SK-N-MC (cell line): ENCODE measurements at places on chromosomes 1 and 21.

DNA sequence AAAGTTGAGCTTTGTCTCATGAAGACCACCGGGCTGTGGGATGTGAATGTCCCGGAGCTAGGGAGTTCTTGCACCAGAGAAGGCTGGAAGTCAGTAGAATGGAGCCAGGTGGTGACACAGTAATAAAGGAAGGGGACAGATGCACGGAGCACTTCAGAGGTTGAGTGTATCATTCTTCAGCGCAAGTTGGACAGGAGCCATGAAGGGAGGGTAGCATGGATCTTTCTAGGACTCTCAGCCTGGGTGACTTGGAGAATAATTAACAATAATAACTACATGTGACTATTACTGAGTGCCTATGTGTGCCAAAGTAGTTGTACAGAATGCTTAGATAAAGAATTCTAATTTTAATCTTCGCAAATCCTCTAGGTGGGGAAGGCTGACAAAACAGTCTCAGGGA is 258.7 kb upstream of the AJAP1 start:
- no peak for DNase-seq

DNA sequence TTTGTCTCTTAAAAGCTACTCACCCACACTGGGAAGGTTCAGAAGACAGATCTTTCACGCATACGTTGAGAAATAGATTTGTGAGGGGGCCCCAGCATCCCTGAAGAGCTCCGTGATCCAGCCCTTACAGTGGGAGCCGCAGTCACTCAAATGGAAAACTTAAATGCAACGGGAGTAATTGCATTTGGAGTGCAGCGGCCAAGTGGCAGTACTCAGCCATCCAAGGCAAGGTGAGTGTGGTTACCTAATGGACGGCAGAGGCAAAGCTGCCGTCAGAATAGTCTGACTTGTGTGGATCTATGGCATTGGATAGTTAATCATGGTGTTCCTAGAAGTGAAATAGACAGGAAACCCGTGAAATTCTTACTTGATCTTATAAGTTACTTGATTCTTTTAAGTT is 5.1 kb downstream of the SPSB1 start:
- DNase-seq = no peak

DNA sequence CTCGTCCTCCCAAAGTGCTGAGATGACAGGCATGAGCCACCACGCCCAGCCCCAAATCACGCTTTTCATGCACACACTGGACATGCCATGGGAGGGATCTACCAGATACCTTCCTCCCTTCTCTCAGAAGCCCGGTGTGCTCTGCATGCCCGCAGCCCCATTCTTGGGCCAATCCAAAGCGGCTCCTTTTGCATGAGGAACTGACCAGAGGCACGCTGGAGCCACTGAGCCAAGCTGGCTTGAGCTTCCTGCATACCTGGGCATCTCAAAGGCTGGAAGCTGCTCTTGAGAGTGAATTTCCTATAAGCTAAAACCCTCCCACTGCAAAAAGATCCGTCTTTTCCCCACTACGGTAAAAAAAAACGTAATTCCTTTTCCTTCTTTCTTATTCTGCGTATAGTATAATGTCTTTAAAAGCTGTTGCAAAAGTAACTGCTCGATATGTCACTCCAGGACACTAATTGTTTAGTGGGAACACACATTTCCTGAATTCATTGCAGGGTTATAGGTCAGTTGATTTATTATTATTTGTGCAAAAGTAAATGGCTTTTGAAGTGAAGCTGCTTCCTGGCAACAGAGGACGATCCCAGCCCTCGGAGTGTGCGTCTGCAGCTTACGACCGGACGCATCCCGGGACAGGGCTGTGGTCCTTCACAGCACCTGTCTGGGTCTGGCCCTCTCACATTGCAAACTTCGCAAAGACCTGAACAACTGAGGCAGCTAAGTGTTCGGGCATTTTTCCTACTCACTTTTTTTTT is 61.8 kb upstream of the ETS2 start:
- DNase-seq = no peak

DNA sequence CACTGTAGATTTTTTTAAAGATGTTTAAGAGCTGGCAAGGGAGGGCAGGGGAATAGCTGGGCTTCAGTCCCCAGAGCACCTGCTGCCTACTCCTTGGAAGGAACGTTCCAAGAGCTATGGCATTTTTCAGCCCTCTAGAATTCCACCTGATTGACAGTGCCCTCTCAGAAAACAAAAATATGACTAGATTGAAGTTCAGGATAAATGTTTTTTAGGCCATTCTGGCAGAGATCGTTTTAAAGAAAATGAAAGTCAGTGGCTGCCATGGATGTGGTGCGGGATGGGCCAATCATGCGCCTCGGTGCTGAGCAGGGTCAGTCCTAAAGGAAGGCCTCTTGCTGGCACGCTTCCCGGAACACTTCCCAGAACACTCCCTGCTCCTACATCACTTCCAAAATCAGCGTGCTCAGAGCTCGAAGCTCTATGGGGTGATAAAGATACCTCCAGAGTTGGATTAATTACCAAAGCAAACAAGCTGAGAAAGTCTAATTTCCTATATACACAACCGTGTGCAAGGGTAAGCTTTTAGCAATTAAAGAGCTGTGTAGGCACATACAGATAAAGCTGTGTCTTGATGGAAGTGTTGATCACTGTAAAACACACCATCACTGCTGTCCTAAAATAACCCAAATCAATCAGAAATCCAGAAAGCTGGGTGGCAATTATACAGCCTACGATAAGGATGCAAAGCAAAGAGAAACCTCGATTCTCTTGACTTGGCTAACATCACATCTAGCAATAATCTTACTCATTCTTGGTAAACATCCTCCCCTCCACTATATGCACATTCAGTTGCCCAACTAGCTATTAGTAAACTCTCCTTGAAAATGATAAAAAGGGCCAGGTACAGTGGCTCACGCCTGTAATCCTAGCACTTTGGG is 34.6 kb downstream of the TGFBR3 start:
- DNase-seq = no peak

- no peak for DNase-seq
These were observed 72.9 kb upstream of the SPAG17 start for GRCh38 chr1:118257946-118258345.

DNA sequence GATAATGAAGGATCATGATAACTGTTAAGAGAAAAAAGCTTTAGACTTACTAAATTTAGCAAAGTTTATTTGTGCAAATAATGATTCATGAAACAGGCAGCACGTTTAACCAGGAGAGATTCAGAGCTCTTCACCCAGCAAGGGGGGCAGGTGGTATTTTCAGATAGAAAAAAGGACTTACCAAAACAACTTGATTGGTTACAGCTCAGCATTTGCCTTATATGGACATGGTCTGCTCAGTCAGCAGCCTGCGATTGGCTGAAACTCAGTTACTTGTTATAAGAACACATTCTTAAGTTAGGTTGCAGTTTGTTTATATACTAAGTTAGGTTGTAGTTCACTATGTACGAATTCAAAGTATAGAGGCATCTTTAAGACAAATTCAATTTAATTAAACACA is 165.6 kb downstream of the DUSP10 start:
- DNase-seq = no peak

GRCh38 chr1:102098536-102098935 is 101.8 kb upstream of the OLFM3 start:
- DNase-seq = no peak

DNA sequence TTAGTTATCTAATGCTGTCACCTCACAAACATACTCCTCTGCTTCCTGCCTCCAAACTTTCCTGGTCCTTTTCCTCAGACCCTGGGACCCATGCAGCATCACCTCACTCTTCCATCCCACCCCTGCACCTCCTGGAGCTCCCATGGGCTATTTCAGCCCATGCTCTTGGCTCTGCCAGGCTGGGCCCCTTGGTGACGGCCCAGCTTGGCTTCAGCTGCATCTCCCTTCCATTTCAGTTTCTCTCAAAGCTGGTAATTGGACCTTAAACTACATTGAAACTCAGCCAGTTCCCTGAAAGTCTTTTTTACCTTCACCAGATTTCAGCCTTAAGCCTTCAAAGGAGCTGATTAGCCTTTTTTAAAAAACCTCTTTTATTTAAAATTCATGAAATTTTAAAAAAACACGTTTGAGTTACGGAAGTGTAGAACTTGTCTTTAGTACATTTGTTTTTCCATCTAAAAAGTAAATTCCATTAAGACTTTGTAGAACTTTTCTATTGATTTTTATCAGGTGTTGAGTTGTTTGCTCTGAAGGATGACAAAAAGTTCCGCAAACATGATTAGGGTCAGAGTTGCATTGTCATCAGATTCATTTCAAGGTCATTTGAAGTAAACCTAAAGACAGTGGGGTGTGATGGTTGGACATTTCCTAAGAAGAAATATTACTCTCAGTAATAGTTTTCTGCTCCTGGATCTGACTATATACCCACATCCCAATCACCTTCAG is 33.5 kb downstream of the AGT start:
- no peak for DNase-seq
